Amygdala (tissue), 56 donors: ENCODE measurements at places on chromosomes 2 and 18.

DNA sequence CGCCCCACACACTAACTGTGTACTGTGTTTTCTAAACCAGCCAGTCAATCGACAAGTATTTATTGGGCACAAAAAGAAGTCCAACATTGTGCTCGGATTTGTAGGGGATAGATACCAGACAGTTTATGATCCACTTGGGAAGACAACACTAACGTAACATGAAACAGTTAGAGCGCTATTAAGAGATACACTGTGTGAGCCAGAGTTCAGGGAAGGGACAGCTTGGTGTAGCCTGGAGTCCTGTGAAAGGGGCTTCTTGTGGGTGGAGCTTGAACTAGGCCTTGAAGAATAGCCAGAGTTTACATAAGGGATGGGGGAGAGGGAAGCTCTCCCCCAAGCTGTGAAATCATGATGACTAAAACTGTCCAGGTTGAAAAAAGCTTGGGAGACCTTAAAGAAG lies 176.4 kb upstream of the TCF4 start:
- DNase-seq: no peak

GRCh38 chr18:8507361-8507760 lies 101.9 kb upstream of the RAB12 start:
- no peak for DNase-seq

GRCh38 chr18:37624318-37624717 lies 58.7 kb upstream of the CELF4 start:
- no peak for DNase-seq

DNA sequence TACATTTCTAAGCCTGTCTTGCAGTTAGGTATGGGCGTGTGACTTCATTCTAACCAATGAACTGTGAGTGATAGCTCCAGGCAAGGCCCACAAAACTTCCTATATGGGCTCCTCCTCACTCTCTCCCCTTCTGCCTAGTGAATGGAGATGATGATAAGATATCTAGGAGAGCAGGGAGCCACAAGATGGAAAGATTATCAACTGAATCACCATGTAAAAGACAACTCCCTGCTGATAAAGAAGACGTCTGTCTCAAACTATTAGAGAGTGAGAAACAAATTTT lies 237.1 kb downstream of the GPD2 start:
- no peak for DNase-seq

DNA sequence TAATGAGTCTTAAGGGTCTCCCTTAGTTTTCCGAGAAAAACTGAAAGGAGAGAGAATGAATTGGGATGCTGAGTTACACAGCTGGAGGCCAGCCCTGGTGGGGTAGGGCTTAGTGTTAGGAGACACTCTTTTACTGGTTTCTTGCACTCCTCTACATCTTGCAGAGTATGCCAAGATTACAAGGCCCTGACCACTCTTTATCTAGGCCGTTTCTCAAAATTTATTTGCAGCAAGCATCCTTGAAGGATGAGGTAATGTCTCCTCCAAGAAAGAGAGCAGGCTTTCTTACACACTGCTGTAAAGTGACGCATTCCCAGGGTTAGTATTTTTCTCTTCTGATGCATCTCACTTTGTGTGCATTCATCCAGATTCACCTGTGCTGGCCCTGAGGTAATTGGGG lies 166.2 kb downstream of the TDRD15 start:
- no peak for DNase-seq
